ENCODE measurements at places on chromosomes 2 and 18.

GRCh38 chr18:25453556-25454269, 101.7 kb upstream of the ZNF521 start:
- no peak for DNase-seq

DNA sequence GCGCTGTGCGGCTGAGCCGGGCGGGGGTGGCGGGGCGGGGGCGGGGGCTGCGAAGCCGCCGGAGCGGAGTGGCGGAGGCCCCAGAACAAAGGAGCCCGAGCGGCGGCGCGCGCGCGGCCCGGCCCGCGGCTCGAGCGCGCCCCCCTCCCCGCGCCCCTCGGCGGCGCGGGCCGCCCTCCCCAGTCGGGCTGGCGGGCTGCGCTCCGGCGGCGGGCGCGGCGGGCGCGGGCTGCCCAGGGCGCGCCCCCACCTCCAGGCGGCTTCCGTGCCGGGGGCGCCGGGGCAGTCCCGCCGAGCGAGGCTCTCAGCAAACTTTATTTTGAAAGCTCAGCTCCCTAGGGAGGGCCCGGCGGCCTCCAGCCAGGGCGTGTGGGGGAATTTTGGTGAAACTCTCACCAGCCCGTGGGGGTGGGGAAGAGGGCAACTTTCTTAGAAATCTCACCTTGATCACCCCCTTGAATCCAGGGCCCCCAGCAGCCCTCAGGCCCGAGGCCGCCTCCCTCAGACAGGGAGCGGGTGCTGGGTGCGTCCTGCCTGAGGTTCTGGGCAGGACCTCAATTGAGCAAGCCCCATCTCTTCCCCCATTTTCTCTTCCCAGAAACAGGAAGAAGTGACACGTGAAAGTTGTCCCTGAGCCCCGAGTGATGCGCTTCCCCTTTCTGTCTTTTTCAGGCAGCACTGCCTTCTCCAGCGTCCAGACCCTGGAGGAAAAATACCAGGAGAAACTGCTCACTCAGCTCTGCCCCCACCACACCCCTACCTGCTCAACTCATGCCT, 786 bp downstream of the TET3 start:
- no peak for DNase-seq

DNA sequence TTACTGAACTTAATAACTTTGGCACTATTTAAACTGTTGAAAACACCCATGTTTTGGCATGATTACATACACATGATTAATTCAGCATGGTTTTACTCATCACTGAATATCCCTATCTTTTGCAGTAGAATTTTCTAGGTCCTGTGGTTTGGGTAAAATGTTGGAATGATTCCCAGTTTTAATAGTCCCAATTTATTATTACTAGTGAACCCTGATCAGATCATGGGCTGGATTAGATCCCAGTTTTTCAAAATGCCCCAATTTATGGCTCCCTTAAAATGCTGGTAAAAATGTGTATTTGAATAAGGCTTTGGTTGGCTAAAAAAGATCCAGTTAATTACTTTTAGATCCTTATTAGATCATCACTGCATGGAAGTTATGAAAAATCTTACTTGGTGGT, 273.6 kb upstream of the NRP2 start:
- peak; percentile 52 for DNase-seq

- DNase-seq = no peak
These were observed 137.2 kb downstream of the LAMA1 start for GRCh38 chr18:6980363-6980762.

- no peak for DNase-seq
These were observed 19.1 kb upstream of the NARS1 start for GRCh38 chr18:57640749-57641148.

DNA sequence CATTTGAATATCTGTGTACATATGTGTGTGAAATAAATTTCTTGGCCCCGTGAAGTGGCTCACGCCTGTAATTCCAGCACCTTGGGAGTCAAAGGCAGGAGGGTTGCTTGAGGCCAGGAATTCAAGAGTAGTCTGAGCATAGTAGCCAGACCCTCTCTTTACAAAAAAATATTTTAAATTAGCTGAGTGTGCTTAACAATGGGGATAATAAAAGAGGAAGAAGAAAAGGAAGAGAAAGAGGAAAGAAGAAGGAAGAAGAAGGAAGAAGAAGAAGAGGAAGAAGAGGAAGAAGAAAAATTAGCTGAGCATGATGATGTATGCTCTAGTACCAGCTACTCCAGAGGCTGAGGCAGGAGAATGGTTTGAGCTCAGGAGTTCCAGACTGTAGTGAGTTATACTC, 52.1 kb upstream of the XPO1 start:
- DNase-seq = no peak

- no peak for DNase-seq
These were observed 39.4 kb upstream of the MAP4K3 start for GRCh38 chr2:39476524-39476923.

- DNase-seq = no peak
These were observed 772 bp downstream of the RELCH start for GRCh38 chr18:62187543-62188510.

DNA sequence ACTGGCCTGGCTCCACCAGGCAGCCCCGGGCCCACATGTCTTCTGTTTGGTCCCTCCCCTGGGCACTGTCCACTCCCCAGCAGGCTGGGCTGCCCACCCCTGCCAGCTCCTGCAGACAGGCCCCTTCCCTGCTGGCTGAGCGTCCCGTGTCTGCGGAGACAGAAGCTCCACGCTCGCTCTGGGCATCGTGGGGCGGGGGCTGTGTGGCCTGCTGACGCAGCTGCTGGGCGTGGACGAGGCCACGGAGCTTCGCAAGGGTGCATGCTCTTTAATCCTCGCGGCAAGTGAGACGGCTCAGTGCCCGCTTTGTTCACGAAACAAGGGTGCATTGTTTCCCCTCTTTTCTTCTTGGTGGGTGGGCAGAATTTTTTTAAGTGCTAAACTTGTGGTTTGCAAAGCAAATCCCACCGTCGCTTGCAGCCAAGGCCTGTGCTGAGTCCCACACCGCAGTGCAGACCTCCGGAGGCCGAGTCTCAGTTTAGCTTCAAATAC, 132.8 kb upstream of the CTDP1 start:
- DNase-seq = no peak

GRCh38 chr2:205680903-205681302, 1.4 kb upstream of the NRP2 start:
- DNase-seq = no peak

- DNase-seq = no peak
These were observed 59.1 kb upstream of the BOD1L2 start for GRCh38 chr18:57087644-57088376.

GRCh38 chr2:11389551-11390398, 45.3 kb upstream of the ROCK2 start:
- peak; percentile 87 for DNase-seq

- no peak for DNase-seq
These were observed 24.0 kb upstream of the GALNT5 start for GRCh38 chr2:157233506-157233905.

DNA sequence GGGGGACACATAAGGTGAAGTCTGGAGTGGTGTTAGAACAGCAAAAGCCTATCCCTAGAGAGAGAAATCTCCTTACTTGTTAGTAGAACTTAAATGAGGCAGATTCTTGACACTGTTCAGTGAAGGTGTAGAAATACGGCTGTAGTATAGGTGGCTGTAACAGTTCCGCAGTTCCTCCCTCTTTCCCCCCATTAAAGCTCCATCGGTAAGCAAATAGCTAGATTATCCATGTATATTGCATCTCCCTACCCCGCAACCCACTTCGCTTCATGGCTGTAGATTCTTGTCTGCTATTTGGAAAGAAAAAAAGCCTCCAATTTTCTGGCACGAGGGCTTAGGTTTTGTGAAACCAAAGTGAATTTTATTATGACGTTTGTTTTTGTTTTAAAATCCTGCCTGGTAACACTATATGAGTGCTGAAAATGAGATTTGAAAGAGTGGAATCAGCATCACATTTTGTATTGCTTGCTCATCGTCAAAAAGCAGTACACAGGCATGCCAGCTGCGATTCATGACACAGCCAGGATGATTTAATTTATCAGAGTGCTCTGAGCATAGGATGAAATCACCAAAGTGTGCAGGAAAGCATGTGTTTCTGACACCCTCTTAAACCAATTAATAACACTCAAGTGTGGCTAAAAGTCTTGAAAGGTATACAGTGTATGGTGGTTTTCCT, 1.4 kb downstream of the FAM171B start:
- DNase-seq = peak; percentile 78

GRCh38 chr2:9300829-9301453, 94.3 kb downstream of the ASAP2 start:
- no peak for DNase-seq

DNA sequence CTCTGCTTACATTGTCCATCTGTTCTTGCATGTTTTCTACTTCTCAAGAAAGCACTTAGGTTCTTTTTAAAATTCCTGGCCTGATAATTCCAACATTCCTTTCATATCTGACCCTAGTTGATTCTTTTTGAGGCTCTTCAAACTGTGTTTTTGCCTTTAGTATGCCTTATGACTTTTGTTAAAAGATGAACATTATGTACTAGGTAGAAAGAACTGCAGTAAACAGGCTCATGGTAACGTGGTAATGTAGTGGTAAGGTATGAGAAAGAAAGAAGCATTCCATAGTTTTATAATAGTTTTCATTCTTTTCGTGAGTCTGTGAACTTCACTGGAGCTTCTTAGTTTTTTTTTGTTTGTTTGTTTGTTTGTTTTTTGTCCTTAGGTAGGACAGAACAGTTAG, 306.4 kb downstream of the MBD2 start:
- no peak for DNase-seq

DNA sequence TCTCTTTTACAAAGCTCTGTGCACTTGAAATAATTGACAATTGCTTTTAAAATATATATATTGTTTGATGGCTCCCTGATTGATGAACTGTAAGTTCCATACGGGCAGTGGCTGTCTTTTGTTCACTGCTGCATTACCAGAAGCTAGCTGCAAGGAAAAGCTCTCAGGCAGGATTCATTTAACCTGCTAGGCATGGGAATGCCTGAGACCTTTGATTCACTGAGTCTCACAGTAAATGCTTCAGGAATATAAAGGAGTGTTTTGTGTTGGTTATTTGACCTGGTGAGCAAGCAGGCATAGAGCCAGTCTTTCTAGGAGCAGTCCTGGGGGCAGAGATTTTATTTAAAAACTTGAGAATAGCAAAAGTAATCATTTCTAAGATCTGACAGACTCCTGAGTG, 193.2 kb upstream of the ITGA4 start:
- no peak for DNase-seq

DNA sequence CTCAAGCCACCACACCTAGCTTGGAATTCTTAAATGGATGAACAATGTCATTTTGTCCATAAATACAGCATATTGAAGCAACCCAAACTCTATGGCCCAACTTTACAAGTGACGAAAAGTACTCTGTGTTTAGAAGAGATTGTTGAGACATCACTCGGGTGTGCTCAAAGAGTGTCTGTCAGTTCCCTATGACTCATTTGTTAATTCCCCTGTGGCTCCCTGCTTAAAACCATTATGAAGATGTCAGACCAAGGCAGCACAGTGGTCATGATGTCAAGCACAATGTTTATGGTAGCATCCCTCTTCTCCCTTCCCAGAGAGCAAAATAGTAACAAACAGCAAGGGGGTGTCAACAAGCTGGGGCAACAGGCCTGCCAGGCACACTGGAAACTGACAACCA, 3.0 kb downstream of the LYG1 start:
- peak; percentile 5 for DNase-seq

DNA sequence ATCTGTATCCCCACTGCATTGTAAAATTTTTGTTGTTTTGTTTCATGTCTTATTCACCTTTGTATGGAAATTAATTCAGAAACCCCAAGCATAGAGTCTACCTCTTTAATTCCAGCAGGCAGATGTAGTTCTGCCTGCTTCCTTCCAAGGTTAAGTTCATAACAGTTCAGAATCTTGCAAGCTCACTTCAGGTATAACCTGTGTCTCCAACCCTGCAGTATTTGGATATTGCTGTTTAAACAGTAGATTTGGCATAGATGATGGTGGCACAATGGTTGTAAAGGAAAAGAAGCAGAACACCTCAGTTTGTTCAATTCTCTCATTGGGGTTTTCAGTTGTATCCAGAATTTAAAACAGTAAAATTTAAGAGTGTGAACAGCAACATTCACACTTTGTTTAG, 21.2 kb downstream of the SULT1C2 start:
- no peak for DNase-seq

DNA sequence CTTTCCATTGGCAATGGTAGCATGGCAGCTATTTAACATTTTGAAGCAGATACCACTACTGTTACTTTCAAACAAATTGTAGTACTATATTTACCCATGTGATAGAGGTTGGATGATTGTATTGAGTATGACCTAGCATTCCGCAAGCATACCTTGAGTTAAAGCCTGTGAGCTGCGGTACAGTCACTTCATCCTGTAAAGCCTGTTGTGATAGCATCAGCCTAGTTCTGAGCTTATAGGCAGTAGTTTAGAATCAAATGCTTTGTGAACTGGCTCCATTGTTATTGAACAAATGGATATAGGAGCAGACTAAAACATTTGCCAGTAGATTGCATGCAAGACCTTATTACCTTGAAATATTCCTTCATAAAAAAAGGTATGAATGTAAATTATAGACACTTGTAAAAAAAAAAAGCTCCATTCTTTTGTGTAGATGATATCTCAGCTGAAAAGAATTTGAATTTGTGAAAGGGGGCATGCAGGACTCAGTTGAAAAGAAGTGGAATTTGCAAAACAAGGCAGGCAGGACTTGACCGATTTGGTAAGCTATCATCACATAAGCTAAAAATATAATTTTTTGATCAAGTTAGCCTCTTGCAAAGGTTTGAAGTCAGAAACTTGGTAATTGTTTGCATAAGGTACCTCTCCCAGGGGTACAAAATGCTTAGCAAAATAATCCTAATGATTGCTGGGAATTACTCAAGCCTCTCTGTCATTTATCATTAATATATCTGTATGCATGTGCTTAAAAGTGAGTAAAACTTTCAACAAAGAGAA, 138.5 kb upstream of the ITGA4 start:
- DNase-seq = no peak

- no peak for DNase-seq
These were observed 156.1 kb upstream of the CYRIA start for GRCh38 chr2:16821692-16822091.

DNA sequence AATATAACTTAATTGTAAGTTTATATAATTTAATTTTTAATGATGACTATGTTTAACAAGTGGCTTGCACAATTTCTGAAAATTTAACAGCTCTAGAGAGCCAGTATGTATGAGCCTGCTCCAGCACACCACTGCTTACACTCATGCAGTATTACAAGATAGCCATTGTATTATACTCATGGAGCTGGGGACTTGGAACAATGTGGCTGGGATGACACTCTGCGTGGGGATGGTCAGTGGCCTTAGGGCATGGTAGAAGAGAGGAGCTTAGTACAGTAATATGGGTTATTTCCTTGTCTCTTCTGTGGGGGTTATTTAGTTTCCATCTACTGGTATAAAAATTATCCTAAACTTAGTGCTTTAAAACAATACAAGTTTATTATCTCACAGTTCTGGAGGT, 105.1 kb upstream of the STON1 start:
- no peak for DNase-seq

DNA sequence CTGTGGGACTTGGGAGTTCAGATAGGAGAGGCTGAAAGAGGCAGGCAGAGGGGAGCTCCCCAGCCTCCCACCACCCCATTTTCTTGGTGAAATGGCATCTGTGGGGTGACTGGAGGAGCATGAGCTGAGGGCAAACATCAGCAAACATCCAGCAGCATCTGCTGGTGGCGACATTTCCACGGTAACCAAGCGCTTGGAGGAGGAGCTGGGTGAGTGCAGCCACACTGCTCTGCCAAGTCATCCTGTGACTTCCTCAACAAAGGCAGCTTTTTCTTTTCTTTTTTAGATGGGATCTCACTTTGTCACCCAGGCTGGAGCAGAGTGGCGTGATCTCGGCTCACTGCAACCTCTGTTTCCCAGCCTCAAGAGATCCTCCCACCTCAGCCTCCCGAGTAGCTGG, 5.6 kb downstream of the TXNL4A start:
- DNase-seq = no peak

GRCh38 chr2:158120102-158120501, 18.4 kb downstream of the UPP2 start:
- no peak for DNase-seq

GRCh38 chr2:229658004-229658403, 56.4 kb downstream of the DNER start:
- DNase-seq = no peak

Measured in muscle of back (tissue), 13 donors.